NCI-H345 (cell line): ENCODE measurements at places on chromosomes 1 and 21.

- DNase-seq = no peak
Observed at GRCh38 chr1:36590264-36590663, 107.6 kb upstream of the CSF3R start.

DNA sequence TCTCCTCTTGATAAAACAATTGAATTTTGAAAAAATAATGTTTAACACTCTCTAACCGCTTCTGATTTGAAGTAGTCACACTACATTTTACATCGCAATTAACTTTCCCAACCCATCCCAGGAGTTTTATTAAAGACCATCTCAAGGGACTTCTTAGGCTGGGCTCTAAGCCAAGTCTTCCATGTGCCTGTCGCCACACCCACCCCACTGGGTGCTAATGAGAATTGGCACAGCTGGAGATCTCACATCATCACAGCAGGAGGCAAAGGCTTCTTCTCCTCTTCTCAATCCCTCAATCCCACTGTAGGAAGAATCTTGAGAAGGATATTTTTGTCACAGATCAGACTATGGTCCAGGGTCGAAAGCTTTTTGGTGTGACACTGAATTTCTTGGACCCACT, 328.9 kb downstream of the NUF2 start:
- DNase-seq = peak; percentile 92

- peak; percentile 12 for DNase-seq
Observed at GRCh38 chr1:241998412-241998921, 431 bp downstream of the MAP1LC3C start.

- DNase-seq = no peak
Observed at GRCh38 chr1:7589080-7589735, 181.9 kb upstream of the VAMP3 start.
